Activated naive CD8-positive, alpha-beta T cell treated with anti-CD3 and anti-CD28 coated beads, Interleukin-2, amount 10 ng/mL, durations not matched to agents 7 days and 5 days (primary cell): ENCODE measurements at places on chromosomes 2 and 18. TPM values are rescaled to one million over a fixed set of nuclear protein-coding genes. Genes with fewer than 3 reads are reported as not detected.

CD302 gene
- 0.47 TPM for total RNA-seq

SPATA3 gene
- not detected for total RNA-seq

ALKAL2 gene
- total RNA-seq: not detected

COL3A1 gene
- total RNA-seq: not detected

GALNT14 gene
- not detected for total RNA-seq

EIPR1 gene
- total RNA-seq: 34.6 TPM

NT5C1B gene
- not detected for total RNA-seq

CYB5A gene
- 31.0 TPM for total RNA-seq

LIMS4 gene
- total RNA-seq: 1.1 TPM

ANKRD62 gene
- total RNA-seq: not detected

ASTL gene
- 14.7 TPM for total RNA-seq

SERPINB3 gene
- total RNA-seq: not detected

RGPD3 gene
- not detected for total RNA-seq

CNDP2 gene
- 147 TPM for total RNA-seq

NAT8 gene
- not detected for total RNA-seq
